Psoas muscle (tissue), 8 donors: ENCODE measurements at places on chromosomes 6 and 20.
A peak's percentile ranks its signal among the peaks of the same experiment; 100 is the strongest.

DNA sequence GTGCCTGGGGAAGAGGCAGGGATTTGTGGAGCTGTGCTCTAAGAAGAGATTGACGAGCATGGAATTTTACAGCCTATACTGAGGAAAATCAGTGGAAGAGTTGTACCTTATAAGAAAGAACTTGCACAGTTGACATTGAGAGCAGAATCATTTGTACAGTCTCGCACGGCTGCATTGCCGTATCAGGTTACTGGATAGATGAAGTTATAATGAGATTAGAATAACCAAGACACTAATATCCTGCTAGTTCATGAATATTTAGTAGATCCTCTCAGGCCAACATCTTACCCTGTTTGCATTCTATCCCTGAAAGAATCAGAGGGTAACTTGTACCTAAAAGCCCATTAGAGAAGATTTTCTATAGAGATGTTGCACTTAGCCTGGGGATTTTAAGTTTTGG is 447.1 kb downstream of the PREX1 start:
- no peak for DNase-seq
- no peak overlapping the region for H3K27ac ChIP-seq

GRCh38 chr6:130507666-130508028 is 141.8 kb downstream of the TMEM200A start:
- no peak overlapping the region for H3K27ac ChIP-seq
- H3K36me3 ChIP-seq, result no peaks in the 10 kb centered on the region
- DNase-seq, result no peak
- no peak overlapping the region for H3K4me3 ChIP-seq

DNA sequence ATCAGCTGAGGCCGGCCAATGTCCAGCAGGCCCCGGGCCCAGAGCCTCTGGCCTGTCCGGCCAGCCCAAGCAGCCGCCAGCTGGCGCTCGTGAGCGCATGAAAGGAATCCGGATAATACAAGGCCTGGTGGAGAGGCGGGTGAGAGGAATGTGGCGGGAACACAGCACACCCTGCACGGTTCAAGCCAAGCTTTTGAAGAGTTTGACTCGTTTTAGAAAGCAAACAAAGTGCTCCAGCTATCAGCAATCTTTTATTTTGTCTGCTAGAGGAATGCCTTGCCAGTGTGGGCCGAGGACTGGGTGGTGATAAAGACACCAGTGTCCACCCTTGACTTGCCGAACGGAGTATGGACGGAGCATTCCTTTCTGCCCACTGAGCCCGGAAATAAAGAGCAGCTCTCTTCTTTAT is 9.3 kb upstream of the NEDD9 start:
- H3K4me1 ChIP-seq, result no peaks in the 10 kb centered on the region
- H3K27ac ChIP-seq, result no peak overlapping the region
- no peak overlapping the region for H3K4me3 ChIP-seq
- H3K27me3 ChIP-seq, result no peaks in the 10 kb centered on the region

GRCh38 chr6:41591859-41592502 is 45.8 kb downstream of the FOXP4 start:
- peak; percentile 69 for DNase-seq
- no peaks in the 10 kb centered on the region for H3K4me1 ChIP-seq
- H3K27me3 ChIP-seq, result no peaks in the 10 kb centered on the region
- no peaks in the 10 kb centered on the region for H3K36me3 ChIP-seq
- no peak overlapping the region for H3K4me3 ChIP-seq

GRCh38 chr6:86380571-86381125 is 556.7 kb upstream of the HTR1E start:
- no peak overlapping the region for H3K4me3 ChIP-seq
- no peak overlapping the region for H3K27ac ChIP-seq
- no peaks in the 10 kb centered on the region for H3K4me1 ChIP-seq
- no peaks in the 10 kb centered on the region for H3K27me3 ChIP-seq

- no peak overlapping the region for H3K4me3 ChIP-seq
- no peak overlapping the region for H3K27ac ChIP-seq
- no peaks in the 10 kb centered on the region for H3K27me3 ChIP-seq
- H3K36me3 ChIP-seq, result no peaks in the 10 kb centered on the region
- no peak for DNase-seq
- no peaks in the 10 kb centered on the region for H3K4me1 ChIP-seq
These were observed 23.5 kb upstream of the FOXC1 start for GRCh38 chr6:1586256-1586655.

GRCh38 chr6:136822046-136822375 is 381 bp upstream of the PEX7 start:
- H3K27me3 ChIP-seq, result no peaks in the 10 kb centered on the region
- peak; percentile 27 for DNase-seq
- H3K4me1 ChIP-seq, result peaks cover 11% of the 10 kb centered on the region

GRCh38 chr20:25282796-25283195 is 34.9 kb downstream of the PYGB start:
- no peak for DNase-seq
- H3K27ac ChIP-seq, result no peak overlapping the region
- H3K4me3 ChIP-seq, result no peak overlapping the region
- H3K4me1 ChIP-seq, result peaks cover 3% of the 10 kb centered on the region
- no peaks in the 10 kb centered on the region for H3K36me3 ChIP-seq

- H3K4me3 ChIP-seq, result no peak overlapping the region
- H3K27ac ChIP-seq, result no peak overlapping the region
- no peak for DNase-seq
- no peaks in the 10 kb centered on the region for H3K36me3 ChIP-seq
- H3K4me1 ChIP-seq, result no peaks in the 10 kb centered on the region
- H3K27me3 ChIP-seq, result no peaks in the 10 kb centered on the region
These were observed 5.5 kb upstream of the CTCFL start for GRCh38 chr20:57530327-57530981.

- H3K27me3 ChIP-seq, result no peaks in the 10 kb centered on the region
- H3K27ac ChIP-seq, result no peak overlapping the region
- peaks cover 6% of the 10 kb centered on the region for H3K36me3 ChIP-seq
These were observed 60.9 kb downstream of the PGM3 start for GRCh38 chr6:83132121-83132520.

DNA sequence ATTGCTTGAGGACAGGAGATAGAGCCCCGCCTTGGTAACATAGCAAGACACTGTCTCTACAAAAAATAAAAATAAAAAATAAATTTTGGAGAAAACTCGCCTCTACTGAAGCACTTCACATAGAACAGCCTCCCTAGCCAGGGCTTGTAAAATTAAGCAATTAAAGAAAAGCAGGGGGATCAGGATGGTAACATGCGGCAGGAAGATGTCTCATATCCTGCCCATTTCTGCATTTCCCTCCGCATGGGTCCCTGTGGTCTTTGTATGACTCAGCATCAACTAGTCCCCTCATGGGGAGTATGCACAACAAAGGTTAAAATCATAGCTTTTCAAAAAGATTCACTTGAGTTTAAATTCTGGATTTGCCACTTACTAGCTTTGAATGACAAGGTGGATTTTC is 379.0 kb downstream of the EPHA7 start:
- H3K27me3 ChIP-seq, result no peaks in the 10 kb centered on the region
- no peaks in the 10 kb centered on the region for H3K36me3 ChIP-seq
- H3K27ac ChIP-seq, result no peak overlapping the region

DNA sequence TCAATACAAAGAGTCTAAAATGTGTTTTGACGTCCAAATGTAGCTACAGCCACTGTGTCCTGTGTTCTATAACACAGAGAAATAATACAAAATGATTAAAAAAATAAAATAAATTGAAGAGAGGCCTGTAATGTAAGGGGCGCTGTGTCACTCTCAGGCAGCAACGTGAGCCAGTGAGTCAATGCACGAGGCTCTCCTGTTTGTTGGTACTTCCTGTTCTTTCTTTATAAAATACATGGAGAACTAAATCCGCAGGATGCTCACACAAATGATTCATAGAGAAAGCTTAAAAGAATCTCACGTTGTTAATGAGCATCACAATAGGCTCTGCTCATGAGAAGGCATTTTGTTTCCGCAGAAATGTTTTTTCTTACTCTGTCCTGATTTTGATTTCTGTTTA is 635.0 kb upstream of the AGPAT4 start:
- no peaks in the 10 kb centered on the region for H3K4me1 ChIP-seq
- no peak for DNase-seq
- no peaks in the 10 kb centered on the region for H3K27me3 ChIP-seq
- H3K27ac ChIP-seq, result no peak overlapping the region

DNA sequence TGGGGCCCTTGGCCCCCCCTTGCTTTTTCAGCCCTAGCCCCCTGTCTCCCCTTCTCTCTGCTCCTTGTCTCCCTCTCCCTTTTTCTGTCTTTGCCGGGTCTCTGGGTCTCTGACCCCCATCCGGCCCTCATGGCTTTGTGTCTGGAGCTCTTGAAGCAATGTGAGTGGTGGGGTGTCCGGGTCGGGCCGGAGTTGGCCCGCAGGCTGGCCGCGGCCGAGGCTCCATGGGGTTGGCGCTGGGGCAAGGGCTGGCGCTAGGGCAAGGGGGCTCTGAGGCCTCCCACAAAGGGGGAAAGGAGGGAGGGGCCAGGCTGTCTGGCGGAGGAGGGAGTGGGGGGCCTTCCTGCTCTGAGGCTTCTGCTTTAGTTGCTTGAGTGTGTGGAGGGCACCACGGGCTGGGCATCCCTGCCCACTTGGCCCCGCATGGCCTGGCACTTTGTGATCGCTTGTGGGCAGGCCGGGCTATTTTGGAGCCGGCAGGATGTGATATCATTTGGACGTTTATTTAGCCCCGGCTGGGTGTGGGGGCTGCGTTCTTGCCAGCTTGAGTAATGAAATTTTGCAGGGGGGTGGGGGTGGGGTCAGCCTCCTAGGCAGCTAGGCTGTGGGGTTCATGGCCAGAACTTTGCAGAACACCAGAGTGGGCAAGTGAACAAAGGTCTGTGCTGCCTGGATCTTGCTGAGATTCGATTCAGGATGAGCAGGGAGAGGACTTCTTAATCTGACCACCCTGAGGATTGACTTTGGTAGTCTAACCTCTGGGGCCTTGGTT is 78.7 kb upstream of the MYL9 start:
- peak overlapping the region; percentile 100 for H3K27ac ChIP-seq
- H3K4me3 ChIP-seq, result peak overlapping the region; percentile 99
- peaks cover 50% of the 10 kb centered on the region for H3K4me1 ChIP-seq
- H3K36me3 ChIP-seq, result no peaks in the 10 kb centered on the region

DNA sequence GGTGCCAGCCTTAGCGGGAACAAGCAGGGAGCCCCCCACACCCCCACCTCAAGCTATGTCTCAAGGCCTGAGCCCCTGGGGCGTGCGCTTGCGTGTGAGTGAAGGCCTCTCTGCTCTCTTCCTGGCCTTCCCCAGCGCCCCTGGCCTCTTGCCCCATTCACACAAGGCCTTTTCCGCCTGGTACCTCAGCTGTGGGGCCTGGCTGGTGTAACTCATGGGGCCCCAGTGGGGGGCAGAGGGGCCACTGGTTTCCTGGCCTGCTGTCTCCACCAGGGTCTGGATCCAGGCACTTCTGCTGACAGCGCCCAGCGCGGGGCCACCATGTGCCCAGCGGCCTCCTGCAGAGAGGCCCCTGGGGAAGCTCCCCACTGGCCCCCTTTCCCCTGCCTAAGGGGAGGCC is 34.7 kb downstream of the GNAS-AS1 start:
- no peak overlapping the region for H3K4me3 ChIP-seq
- H3K36me3 ChIP-seq, result no peaks in the 10 kb centered on the region
- H3K4me1 ChIP-seq, result no peaks in the 10 kb centered on the region
- no peak for DNase-seq

DNA sequence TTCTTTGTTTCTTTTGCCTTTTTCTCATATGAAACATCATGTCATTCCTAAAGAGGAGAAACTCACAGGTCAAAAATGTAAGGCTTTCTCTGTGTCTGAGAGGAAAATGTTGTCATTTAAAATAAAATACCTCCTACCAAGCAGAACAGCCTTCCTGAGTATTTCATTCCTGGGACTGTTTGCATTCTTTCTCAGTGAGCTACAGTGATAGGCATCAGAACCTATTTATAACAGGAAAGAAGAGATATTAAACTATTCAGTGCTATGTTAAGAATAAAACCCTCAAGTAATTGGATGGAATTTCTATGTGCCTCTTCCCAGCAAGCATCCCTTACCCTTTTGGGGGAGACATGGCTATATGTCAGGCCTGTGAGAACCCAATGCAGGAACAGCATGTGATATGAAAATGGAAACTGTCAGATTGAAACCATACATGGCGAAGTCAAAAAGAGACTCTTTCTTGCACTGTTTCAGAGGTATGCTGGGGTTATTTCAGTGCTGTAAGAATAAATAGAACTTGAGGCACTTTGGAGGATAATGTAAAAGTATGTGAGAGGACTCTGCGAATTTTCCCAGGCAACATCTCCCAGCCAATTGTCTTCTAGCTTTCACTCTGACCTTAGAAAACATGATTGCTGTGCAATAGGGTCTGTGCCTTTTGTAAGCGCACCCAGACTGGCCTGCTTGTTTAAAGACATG is 133.8 kb upstream of the CCN2 start:
- DNase-seq, result no peak
- H3K4me3 ChIP-seq, result no peak overlapping the region
- H3K36me3 ChIP-seq, result no peaks in the 10 kb centered on the region
- peak overlapping the region; percentile 32 for H3K27ac ChIP-seq

DNA sequence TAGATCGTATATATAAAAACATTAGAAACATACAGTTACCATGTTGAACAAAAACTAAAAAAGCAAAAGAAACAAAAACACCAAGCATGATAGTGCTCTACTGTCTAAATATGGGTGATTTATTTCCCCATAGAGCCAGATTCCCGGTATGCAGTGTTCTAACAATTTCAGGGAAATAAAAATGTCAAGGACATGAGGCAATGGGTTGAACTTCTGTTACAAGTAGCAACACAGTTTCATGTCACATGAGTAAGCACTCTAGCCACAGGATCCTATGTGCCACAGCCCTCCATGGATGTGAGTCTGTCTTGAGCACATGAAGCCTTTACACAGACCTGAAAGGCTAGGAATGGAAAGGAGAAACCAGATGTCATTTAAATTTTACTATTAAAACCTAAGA is 96.0 kb downstream of the MAP3K5 start:
- no peak for DNase-seq
- H3K4me1 ChIP-seq, result peaks cover 6% of the 10 kb centered on the region
- H3K36me3 ChIP-seq, result peaks cover 16% of the 10 kb centered on the region
- H3K4me3 ChIP-seq, result no peak overlapping the region
- no peak overlapping the region for H3K27ac ChIP-seq
- no peaks in the 10 kb centered on the region for H3K27me3 ChIP-seq

DNA sequence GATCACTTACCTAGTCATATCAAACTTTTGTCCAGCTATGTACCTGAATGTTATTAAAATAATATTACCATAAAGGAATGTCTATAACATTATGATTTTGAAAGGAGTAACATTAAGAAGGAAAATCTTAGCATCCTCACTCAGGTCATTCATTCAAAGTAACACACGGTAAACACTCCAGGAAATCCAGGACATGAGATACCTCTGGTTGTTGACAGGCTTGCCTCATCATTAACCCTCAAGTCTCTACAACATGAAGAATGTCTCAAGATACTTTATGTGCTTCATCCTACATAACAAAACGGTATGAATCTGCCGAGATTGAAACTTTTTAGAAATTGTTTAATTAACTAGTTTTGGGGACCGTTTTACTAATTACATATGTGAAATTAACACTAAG is 690 bp upstream of the FILIP1 start:
- peaks cover 45% of the 10 kb centered on the region for H3K4me1 ChIP-seq
- H3K27me3 ChIP-seq, result no peaks in the 10 kb centered on the region
- no peak for DNase-seq
- H3K36me3 ChIP-seq, result no peaks in the 10 kb centered on the region

DNA sequence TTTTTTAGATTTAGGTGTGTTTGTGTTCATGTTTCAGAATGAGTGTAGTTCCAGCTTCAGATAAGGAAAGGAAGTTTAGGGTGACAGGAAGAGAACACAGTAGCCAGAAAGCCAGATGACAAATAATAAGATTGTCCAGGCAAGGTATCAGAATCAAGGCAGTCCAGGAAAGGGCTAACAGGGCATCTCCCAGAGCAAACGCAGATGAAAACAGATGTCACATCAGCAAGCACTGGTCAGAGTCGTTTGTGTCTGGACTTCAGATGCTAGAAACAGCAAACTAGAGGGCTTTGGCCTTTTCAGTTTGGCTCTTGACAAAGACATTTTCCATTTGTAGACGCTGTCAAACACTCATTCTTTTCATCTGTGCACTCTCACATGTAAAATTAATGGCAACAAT is 65.5 kb downstream of the VIP start:
- H3K4me1 ChIP-seq, result no peaks in the 10 kb centered on the region
- no peaks in the 10 kb centered on the region for H3K36me3 ChIP-seq
- H3K4me3 ChIP-seq, result no peak overlapping the region
- no peaks in the 10 kb centered on the region for H3K27me3 ChIP-seq
